A549 (cell line): ENCODE measurements at places on chromosomes 1 and 21. TPM values are rescaled to one million over a fixed set of nuclear protein-coding genes. Genes with fewer than 3 reads are reported as not detected.

VASH2 gene
- 3.0 to 4.7 TPM (median 3.3 TPM) in 3 replicates for polyA plus RNA-seq

GRCh38 chr1:93880731-93881130 is 1.7 kb upstream of the DNTTIP2 start:
- no peak for DNase-seq

OR2T27 gene
- polyA plus RNA-seq, result not detected in 3 replicates

- DNase-seq, result no peak
These were observed 2.5 kb upstream of the NCF2 start for GRCh38 chr1:183592733-183593132.

RNF223 gene
- 0.08 TPM in 1 of 3 replicates, not detected in the others for polyA plus RNA-seq

ZBTB8B gene
- polyA plus RNA-seq, result 0.01 to 0.03 TPM (median 0.03 TPM) in 3 replicates
